ENCODE measurements at places on chromosomes 11 and 22.

DNA sequence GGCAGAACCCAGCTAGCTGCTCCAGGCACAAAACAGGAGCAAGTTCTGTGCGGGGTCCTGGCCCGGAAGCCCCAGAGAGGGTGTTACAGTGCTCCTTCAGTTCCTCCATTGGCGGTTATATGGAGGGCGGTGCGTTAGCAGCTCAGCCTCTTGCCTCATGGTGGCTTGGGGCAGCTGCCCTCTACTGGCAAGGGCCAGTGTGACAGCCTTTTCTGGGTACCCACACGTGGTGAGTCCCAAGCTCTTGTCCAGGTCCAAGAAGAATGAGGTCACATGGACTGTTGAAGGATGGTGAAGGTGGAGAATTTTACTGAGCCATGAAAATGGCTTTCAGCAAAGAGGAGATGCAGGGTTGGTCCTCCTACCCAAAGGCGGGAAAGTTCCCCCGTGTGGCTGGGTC, 100.5 kb downstream of the WT1 start:
- no peak for DNase-seq

DNA sequence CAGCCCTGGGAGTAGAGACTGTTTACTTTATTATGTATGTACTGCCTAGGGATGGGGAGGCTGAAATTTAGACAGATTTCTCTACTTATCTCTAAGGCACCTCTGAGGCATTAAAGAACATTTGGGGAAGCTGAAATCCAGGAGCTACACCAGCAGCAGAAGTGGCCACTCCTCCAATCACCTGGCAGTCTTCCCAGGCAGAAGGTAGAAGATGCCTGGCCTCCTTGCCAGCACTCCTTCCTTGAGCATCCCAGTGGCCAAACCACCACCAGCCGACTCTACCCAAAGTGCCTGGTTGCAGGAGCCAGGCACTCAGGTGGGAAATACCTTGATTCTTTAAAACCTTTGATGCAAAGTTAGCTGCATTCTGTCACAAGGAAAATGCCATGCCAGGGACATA, 1.9 kb upstream of the FAT3 start:
- DNase-seq = no peak

DNA sequence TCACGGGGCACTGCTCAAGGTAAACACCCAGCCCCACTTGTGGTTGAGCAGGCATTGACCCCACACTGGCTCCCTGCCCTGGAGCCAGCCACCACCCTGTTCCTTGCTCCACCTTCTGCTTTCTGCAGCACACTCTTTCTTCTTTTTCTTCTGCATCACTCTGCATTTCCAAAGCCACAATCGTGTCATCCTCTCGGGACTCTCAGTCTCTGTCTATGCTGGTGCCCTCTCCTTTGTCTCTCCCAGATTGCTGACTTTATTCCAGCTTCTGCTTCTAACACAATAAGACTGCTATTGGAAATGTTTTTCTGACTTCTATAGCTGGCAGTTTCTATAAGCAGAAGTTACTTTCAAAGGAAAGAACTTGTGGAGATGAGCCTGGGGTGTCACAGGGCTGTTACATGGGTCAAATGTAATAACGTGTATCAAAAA, 14.4 kb downstream of the GRAP2 start:
- peak; percentile 3 for DNase-seq

DNA sequence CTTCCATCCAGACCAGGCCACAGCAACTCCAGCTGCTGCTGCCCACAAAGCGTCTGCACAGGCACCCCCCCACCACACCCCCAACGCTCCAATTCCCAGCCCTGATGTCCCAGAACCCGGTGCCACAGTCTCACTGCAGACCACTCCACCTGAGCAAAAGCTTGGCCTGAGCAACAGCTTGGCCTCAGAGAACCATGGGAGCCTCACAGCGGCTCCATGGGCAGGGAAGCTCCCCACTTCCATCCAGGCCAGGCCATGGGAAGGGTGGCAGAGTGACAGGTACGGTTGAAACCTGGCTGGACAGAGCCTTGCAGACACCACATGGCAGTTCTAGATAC, 13.2 kb downstream of the PLXNB2 start:
- no peak for DNase-seq

DNA sequence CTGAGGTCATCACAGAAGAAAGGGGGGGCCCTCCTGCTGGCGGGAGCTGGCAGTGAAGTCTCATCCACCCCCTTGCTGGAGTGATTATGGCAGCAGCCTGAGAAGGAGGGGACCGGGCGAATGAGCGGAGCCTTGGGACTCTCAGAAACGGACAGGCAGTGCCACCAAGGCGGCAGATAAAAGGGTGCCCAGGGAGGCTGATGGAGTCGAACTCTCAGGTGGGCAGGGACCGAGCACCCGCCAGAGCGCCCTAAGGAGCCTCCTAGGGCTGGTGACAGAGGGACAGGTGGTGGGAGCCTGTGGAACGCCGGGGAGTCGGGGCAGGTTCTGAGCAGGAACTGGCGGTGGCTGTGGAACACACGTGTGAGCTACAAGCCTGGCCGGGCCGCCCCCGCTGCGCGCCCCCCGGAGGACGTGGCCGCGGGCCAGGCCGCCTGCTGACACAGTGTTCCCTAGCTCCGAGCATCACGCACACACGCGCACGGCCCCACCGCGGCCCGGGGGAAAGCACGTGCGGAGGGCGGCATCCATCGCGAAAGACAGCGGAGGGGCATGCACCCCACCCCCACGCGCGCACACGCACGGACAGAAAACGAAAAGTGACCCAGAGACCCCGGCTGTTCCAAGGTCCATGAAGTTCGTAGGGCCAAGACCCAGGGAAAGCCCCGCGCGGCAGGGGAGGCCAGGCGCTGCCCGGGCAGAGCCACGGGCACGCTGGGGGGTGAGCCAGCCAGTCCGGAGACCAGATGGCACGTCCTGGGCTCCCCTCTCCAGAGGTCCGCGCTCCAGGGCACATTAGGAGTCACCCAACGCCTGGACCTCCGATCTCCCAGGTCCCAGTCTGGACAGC, 1.0 kb downstream of the VWCE start:
- DNase-seq = peak; percentile 36

GRCh38 chr11:12164061-12165014, 53.9 kb downstream of the MICAL2 start:
- DNase-seq = peak; percentile 84
